Body of pancreas (tissue), 4 donors: ENCODE measurements at places on chromosomes 3 and 15. TPM values are rescaled to one million over a fixed set of nuclear protein-coding genes. Genes with fewer than 3 reads are reported as not detected.

The RBPMS2 gene
- 0.26 TPM for total RNA-seq

GRCh38 chr15:33729653-33730052 is 238.6 kb upstream of the CHRM5 start:
- DNase-seq = no peak

GRCh38 chr15:70316059-70316600 is 218.4 kb upstream of the TLE3 start:
- DNase-seq = no peak

DNA sequence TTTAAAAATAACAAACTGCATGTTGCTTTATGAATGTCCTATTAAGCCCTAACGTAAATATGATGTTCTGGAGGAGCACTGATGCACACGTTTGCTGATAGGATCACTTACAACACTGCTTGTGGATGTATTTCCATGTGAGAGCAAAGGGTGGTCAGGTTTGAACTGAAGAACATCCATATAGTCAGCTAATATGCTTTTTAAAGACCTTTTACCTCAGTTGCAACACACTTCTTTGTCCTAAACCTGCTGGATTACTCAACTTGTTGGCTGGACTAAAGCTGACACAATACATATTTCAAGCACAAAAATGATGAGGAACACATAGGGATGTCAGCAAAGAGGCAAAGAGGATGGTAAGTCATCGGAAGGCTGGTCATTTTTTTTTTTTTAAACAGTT is 186.6 kb downstream of the TIGIT start:
- no peak for DNase-seq

DNA sequence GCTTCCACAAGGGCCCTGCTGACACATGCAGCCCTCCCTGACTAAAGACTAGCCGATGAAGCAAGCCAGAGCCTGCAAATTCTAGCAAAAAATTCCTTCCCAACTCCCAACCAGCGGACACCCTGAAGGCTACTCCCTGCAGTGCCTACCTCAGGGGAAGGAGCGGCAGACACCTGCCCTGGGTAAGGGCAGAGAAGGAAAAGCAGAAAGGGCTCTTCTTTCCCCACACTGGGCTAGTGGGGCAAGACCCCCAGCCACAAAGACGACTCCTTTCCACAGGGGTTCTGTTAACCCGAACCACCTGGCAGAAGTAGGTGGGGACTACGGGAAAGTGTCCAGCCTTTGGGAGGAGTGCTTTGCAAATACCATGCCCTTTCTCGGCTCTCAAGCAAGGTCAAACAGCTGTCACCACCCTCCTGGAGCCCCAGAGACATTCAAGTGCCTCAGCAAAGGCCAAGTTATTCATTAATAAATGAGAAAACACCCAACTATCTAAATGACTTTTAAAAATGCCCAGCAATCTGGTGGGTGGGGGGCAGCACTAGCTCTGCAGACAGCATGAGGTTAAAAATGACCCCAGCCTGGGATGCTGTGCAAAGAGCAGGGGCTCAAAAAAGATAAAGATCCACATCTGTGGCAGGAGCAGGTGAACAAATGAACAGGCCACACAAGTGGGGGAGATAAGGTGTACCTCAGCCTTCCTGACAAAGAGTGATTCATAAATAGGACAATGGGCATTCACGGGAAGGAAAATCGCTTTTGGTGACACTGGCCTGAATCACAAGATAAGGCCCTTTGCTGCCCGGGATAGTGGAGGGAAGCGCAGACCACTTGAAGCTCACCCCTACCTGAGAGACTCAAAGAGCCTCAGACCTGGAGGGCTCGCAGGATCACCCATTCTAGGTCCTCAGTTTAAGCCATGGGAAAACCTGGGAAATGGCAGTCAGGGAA is 33.0 kb downstream of the CCDC12 start:
- DNase-seq = peak; percentile 71

DNA sequence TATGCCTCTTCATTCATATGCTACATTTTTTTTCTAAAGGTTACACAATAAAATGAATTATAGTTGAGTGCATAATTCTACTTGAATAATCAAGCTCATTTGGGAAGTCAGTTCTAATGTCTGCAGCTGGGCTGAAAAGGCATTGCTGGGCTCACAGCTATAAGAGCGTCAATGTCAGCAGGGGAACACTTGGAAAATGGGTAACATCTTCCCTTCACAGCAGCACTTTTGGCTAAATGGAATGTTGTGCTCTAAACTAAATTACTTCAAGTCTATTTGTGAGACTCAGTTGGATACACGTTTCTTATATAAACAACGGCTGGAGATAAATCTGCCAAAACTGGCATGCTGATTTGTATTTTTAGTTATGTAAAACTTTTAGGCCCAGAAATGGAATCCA is 357.8 kb downstream of the TBL1XR1 start:
- no peak for DNase-seq

DNA sequence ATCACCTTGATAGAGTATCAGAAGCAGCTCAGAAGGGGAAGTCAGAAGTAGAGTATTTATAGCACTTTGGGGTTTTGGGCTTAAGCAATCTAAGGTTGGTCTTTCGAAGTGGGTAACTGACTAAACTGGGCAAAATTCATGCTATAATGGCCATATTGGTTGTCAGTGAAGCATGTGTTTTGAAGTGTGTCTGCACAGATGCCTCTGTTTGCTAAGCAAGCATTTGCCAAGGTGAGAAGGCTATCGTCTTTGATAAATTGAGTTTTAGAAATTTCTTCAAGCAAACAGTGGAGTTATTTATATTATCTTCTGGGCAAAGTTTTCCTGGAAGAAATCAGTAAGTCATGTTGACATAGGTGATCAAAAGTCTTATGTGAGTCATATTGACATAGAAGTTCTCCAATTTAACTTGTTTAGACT is 412.8 kb upstream of the TGFBR2 start:
- DNase-seq = no peak

DNA sequence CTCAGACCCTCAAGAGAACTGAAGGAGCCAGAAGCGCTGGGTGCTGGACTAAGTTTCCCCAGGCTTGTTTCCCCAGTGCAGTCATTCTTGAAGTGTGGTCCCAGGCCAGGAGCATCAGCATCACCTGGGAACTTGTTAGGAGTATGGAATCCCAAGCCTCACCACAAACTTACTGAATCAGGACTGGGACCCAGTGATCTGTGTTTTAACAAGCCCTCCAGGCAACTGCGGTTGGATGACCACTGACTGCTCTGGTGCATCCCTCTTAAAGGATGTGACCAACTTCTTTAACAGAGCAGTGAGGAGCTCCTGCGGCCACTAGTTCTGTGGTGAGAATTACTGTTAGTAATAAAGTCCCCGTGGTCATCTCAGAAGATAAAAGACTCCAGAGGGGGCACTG is 62.4 kb upstream of the DAZL start:
- no peak for DNase-seq

DNA sequence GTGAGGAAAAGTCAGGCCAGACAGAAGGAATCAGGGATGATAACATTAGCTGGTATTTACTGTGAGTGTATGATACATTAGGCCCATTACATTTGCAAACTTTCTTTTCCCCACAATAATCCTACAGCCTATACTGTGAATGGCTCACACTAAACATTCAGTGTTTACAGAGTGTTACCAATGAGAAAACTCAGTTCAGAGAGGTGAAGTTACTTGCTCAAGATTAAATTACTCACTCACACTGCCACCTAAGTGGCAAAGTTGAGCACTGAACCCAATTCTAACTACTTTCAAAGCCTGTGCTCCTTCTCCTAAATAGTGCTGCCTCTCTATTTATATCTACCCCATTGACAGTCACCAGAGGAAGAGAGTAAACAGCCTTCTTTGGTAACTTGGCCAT is 8.5 kb downstream of the XPC start:
- no peak for DNase-seq

The ARPP19 gene
- total RNA-seq = 65.4 TPM

DNA sequence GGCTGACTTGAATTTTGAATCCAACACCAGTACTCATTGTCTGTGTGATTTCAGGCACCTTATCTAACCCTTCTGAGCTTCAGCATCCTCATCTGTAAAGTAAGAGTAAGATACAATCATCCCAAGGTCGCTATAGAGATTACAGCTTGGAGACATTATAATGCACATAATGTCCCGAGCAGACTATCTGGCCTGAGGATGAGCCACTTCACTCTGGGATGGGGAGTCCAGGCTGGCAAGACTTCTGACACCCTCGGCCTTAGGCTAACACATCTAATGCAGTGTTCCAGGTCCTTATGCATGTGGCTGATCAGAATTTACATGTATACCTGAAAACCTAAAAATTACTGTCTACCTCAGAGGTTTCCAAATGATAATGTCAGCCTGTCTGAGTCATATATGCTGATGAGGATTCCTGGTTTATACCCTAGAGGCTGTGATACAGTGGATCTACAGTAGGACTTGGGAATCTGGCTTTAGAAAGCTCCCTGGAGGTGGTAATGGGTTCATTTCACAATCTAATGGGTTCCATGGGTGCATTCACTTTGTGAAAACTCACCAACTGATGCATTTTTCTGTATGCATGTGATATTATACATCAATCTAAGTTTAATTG is 229.0 kb upstream of the SLCO3A1 start:
- DNase-seq = no peak

DNA sequence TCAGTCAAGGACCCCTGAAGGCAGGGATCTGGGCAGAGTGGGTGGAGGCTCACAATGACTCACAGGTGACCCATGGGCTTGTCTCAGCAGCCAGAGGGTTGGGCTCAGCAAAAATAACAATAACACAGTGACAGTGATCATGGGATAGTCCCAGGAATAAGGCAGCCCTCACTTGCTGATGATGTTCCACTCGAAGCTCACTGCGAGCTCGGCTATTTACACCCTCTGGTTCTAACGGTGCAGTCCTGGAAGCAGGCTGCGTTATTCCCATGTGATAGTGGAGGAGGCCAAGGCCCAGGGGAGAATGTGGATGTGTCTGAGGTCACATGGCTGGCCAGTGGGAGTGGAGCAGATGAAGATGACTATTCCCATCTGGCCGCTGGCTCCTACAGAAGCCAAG is 16.2 kb downstream of the CCDC33 start:
- DNase-seq = peak; percentile 13

The GTF2E1 gene
- total RNA-seq = 5.9 TPM

The DUOXA2 gene
- not detected for total RNA-seq

DNA sequence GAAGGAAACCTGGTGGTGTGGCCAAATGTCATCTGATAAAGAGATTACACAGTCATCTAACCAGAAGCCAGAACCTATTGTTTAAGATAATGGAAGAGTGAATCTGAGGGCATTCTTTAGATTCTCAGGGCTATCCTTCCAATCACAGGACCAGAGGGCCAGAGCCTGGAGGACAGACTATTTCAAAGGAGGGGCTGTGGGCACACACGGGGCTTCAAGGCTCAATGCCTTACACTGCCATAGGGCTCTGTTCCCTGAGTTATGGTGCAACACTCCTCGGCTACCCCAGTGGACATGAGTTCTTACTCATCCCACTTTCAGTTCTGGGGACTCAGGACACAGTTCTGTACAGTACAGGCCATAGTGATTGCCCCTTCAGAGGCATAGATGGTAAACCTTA is 343.9 kb upstream of the ALCAM start:
- no peak for DNase-seq

- no peak for DNase-seq
Observed at GRCh38 chr3:55442861-55443260, 44.2 kb downstream of the WNT5A start.

DNA sequence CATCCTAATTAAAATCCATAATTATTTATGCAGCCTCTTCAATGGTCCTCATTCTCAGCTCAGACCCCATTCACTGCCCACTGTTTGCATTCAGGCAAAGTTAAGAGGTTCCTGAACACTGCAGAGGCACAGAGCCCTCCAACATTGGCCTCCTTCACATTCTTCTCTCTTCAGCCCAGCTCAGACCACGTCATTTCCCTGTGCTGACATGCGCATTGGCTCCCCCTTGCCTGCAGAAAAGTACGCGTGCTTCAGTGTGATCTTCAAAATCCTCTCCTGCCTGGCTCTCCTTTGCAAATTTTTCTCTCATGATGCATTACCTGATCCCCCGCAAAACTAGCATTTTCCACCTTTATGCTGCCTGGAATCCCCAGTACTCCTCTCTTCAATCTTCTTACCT is 552.3 kb downstream of the NTRK3 start:
- DNase-seq = no peak

GRCh38 chr15:27481768-27482167 is 510.8 kb downstream of the GABRG3 start:
- DNase-seq = no peak

- no peak for DNase-seq
Observed at GRCh38 chr3:102687851-102688555, 253.2 kb downstream of the ZPLD1 start.

DNA sequence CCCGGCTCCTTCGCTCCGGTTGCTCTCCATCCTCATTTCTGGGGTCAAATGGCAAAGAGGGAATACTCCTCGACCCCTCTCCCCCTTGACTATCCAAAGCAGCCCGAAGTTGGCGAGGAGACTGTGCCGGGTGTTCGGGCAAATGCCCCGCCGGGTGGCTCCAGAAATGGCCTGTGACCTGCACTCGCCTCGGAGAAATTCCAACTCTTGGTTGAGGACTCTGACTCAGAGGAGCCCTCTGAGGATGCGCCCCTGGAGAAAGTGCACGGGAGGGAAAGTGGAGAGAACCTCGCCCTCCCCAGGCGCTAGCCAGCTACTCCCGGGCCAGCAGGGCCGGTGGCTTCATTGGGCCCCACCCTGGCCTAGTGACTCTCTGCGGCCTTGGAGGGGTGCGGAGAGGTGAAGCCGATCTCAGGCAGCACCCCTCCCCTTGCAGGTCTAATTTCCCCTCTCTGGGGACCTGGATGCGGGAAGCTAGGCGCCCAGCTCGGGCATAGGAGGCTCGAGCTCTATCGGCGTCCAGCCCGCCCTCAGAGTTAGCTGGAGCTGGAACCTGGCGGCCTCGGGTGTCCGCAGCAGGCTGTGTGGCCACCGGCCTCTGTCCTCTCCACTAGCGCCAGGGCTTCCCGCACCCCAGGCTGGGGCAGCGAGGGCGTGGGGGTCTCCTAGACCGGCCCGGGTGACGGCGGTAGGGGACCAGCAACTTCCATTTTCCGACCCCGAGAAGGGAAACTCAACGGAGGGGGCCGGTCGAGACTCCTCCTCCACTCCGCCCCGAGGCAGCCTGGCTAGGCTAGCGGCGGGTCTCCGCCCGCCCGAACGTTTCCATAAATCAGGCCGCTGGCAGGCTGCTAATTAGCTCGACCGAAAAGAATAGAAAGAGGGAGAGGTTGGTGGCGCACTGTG is 29.4 kb downstream of the NR2F2 start:
- no peak for DNase-seq

The SERPINI2 gene
- 221 TPM for total RNA-seq

The GOLGA8J gene
- not detected for total RNA-seq

GRCh38 chr15:53122818-53123217 is 332.7 kb upstream of the ONECUT1 start:
- no peak for DNase-seq

The GOLGA8F gene
- total RNA-seq = not detected

- no peak for DNase-seq
Observed at GRCh38 chr3:73186741-73187140, 125.3 kb downstream of the EBLN2 start.

The CX3CR1 gene
- total RNA-seq = not detected

- DNase-seq = no peak
Observed at GRCh38 chr15:36331531-36332275, 247.7 kb upstream of the CDIN1 start.

The CCR1 gene
- 1.8 TPM for total RNA-seq

DNA sequence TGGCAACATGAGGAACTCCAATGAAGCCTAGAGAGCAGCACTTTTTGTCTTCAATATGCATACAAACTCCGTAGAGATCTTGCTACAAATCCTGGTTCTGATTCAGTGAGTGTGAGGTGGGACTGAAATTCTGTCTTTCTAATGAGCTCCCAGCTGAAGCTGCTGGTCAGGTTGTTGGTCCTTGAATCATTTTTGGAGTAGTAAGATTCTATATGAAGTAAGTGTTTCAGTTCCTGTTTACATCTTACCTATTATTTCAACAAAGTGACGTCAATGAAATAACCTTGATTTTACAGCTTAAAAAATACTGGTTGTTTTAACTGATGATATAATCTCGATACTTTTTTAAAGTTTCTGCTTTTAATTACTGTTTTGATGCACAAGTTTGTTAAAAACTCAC is 33.9 kb downstream of the SHQ1 start:
- no peak for DNase-seq
